ENCODE measurements at places on chromosomes 1 and 21.

- DNase-seq: no peak
Measured at GRCh38 chr1:237763137-237763536, 127.6 kb downstream of the ZP4 start.

GRCh38 chr21:33909756-33910155, 5.8 kb downstream of the ATP5PO start:
- no peak for DNase-seq

GRCh38 chr1:165501970-165502348, 41.8 kb upstream of the LRRC52 start:
- no peak for DNase-seq

GRCh38 chr1:201633811-201634210, 94.9 kb downstream of the NAV1 start:
- DNase-seq: no peak

DNA sequence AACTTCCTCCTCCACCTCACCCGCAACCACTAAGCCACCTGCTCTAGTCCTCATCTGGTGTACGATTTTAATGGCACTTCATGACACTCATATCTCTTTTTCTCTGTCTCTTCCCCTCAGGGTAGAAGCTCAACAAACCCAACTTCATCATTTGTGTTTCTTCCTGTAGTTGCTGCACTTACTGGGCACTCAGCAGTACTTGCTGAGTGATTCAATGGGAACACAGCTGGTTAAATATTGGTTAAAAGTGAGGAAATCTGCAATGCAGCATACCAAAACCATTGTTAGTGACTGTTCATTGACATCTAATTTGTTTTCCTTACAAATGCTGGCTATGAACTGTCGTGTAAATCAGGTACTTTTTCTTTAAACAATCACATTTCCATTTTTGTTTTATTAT, 541.1 kb upstream of the PRMT6 start:
- no peak for DNase-seq

DNA sequence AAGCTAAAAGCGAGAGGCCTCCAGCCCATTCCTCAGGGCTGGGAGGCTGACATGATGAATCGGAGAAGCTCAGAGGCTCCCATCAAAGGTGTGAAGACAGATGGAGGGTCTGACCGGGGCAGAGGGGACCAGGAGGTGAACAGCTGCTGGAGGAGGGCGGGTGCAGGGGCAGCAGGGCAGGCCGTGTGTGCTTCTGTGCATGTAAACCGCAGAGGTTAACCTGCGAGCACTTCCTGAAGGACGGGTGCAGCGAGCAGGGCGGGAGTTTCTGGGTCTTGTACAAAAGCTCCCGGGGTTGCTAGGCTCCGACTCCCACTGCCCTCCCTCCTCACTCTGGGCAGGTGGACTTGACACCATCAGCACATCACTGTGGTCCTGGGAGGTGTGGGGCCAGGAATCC, 75.2 kb downstream of the PAX7 start:
- no peak for DNase-seq

DNA sequence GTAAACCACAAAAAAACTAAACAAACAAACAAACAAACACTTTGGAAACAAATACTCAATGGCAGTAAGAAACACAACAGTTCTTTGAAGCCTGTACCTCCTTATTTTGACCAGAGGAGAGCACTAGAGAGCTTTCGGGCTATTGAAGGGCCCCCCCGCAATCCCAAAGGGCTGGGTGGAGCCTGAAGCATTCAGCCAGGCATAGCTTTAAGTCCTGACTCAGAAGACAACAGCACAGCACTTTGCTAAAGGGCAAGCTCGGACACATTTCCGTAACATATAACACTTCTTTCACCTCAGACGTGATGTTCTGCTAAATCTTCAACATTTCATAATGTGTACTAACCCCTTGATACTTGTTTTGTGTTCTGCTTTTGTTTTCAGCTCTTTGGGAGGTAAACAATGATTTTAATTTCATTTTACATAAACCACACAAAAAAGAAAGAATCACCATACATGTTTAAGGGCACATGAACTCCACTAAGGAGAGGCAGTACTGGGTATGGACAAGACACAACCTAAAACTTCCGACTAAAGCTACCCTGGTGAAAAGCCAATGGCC, 9.7 kb upstream of the SHCBP1L start:
- DNase-seq: peak; percentile 58
